Hematopoietic multipotent progenitor cell treated with erythropoietin and hydrocortisone succinate and interleukin-3 and kit ligand, for 15 days (in vitro differentiated cells): ENCODE measurements at places on chromosomes 1 and 21.
A peak's percentile ranks its signal among the peaks of the same experiment; 100 is the strongest.

GRCh38 chr1:171037626-171038025 is 53.1 kb upstream of the FMO3 start:
- no peak for DNase-seq

DNA sequence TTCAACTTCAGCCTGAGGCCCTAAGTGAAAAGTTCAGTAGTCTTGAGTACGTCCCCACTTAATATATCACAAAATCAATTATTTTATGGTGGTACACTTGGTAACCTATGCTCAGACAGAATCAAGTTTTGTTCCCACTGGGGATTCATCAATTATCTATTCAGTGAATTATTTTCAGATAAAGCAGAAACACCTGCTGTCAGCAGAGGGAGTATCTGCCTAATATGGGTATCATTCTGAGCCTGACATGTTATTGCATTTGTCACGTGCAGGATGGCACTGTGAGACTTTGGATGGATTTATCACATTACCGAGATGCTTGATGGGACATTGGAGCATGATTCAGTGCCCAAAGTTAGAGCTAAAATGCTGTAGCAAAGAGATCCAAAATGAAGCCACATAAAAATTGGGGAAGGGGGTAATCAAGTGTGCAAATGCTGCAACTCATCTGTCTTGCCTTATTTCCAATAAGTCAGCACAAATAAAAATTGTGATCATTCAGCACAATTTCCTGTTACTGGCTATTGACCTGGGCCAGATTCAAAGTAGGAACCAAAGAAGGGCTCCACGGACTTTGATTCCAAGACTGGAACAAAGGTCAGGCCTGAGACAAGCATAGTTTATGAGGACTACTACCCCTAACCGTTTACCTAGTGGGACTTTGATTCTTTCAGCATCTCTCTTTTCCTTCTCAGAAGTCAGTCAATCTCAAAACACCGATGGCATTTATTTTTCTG is 657.6 kb downstream of the LMO4 start:
- DNase-seq, result no peak

GRCh38 chr1:81841795-81842194 is 41.1 kb downstream of the ADGRL2 start:
- DNase-seq, result no peak

- DNase-seq, result no peak
Observed at GRCh38 chr1:229940684-229941083, 126.4 kb upstream of the GALNT2 start.

DNA sequence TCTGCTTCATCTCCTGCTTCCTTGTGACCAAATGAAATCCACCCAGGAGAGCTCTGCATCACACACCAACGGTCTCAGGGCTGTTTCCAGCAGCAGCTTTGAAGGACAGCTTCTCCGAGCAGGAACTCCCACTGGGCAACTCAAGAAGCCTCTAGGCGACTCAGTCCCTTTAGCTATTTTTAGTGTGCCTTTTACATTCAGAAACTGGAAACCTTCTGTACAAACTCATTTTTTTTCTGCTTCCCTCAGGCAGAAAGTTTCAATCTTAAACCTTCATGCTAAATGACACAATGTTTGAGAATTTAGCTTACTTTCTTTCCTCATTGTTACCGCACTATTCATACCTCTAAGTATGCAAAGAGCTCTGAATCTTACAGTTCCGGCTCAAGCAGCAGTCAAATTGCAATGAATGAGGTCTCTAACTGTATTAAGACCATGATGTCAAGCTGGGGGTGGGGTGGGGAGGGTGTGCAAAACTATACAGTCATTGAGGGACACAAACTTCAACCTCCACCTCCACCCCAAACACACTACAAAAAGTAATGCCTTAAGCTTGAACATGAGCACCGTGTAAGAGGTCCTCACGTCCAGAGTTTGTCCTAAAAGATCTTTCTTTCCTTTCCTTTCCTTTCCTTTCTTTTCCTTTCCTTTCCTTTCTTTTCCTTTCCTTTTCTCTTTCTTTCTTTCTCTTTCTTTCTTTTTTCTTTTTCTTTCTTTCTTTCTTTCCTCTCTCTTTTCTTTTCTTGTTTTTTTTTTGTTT is 16.4 kb upstream of the TARBP1 start:
- DNase-seq, result no peak

- no peak for DNase-seq
Observed at GRCh38 chr1:53909946-53910345, 16.0 kb downstream of the DIO1 start.

DNA sequence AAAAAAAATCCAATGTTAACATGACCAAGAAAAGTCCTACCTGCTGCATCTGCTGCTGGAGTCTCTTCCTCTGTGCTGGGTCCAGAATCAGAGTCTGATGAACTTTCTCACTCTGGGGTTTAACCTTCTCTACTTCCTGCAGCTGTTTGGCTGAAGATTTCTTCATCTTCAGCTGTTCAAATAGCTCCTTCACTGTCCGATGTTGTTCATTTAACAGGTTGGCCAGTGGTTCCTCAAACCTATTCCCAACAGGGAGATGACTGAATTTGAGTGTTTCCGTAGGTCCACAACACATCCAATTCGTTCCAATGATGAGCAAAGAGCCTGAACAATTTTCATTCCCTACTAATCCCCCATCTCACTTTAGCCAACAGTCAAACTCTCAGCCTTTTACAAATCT is 79.4 kb downstream of the GON4L start:
- DNase-seq, result no peak

GRCh38 chr1:225652729-225653462 is at the start of gene ENAH:
TSS of gene ENAH (minus strand) at chr1:225653123. CDS start at chr1:225652690, 433 bp downstream.
- no peak for DNase-seq

DNA sequence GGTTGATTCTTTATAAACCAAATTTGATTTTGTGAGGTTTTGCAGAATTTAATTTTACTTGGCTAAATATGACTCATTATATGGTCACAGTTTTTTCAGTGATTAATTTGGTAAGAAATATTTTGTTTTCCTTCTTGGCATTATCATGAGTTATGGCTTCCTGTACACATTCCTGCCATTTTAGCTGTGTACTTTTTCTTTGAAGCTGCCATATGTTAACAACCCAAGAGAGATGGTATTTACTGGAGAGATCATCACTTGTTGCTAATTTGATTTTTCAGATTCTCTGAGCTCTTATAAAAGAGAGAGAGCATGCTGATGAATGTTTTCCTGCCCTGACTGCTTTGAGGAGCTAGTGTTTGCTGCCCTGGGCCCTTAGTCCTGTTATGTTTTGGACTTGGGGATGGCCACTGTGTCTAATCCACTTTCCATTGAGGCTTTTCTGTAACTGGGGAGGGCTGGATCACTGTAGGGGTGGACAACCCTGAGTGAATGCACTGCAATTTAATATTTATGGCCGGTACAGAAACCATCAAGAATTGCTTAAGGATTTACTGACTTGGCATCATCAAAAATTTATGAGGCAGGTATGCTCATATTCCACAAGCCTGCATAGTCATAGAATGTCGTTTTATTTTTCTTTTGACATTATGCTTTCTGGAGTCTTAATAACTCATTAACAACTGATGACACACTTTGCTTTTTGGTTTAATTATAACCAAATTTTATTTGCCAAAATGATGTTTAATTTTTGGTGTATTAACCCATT is 200.9 kb downstream of the DISC1 start:
- DNase-seq, result no peak

DNA sequence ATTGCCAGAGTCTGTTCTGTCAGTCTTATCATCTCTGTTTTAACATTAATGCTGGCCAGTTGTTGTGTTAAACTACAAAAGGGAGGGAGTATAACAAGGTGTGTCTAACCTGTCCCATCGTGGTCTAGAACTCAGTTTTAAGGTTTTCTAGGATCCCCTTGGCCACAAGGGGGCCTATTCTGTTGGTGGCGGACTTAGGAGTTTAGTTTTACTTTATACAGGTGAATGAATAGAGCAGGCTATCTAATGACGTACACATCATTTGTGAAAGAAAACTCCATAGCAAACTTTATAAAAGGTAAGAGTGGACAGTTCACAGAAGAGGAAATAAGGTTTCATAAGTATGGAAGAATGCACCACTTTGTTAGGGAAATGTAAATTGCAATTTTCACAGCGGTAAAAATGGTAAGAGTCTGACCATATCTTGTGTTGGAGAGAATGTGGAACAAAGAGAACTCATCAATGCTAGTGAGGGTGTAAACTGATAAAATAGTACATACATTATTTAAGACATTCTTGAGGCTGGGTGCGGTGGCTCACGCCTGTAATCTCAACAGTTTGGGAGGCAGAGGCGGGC is 2.5 kb upstream of the ATF6 start:
- DNase-seq, result peak; percentile 68

GRCh38 chr1:160789702-160790611 is 6.0 kb upstream of the LY9 start:
- no peak for DNase-seq

- no peak for DNase-seq
Observed at GRCh38 chr1:52164604-52165003, 22.7 kb downstream of the ZFYVE9 start.

GRCh38 chr1:193394336-193394735 is 207.9 kb upstream of the B3GALT2 start:
- DNase-seq, result no peak

DNA sequence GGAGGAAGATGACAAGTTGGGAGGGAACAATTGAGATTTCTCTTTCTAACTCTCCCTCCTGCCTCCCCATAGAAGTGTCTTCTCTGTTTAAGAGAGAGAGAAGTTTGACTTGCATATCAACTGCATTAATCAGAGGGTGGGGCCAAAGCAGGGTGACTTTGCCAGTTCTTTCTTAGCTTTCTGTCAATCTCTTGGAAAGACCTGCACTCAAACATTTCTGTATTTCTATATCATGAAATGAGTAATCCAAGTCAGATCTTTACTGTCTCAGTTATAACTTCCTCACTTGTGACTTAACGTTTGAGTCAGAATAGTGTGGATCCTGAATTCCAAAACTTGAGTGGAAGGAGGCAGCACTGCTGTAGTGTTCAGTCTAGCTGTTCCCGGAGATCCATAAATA is 180.8 kb upstream of the KCNK2 start:
- no peak for DNase-seq

DNA sequence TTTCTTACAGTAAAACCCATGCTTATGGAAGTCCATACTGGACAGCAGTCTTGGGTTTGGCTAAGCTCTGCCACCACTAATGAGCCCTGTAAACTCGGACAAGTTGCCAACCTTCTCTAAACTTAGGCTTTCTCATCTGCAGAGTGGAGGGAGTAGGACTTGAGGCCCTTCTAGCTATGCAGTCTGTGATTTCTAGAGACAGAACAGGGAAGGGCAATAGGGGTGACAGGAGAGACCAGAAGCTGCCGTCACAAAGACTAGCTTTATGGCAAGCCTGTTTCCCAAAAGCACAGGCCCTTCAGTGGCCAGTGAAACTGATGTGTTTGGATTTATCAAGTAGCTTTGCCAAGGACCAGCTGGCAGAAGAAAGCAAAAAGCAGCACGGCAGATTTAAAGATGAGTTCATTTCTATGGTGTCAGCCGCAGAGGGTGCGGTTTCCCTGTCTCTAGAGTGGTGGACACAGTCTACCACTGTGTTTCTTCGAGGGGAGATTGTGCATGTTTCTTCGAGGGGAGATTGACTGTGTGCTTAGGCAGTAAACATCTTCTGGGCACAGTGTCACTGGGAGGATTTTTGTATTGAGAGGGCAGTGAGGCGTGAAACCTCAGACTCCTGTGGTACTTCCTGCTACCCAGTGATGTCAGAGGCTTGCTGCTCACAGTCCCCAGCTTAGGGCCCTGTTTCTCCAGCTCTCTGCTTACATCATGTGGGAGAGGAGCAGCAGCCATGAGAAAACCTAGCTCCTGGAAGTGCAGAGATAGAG is 119.0 kb downstream of the ROR1 start:
- no peak for DNase-seq

DNA sequence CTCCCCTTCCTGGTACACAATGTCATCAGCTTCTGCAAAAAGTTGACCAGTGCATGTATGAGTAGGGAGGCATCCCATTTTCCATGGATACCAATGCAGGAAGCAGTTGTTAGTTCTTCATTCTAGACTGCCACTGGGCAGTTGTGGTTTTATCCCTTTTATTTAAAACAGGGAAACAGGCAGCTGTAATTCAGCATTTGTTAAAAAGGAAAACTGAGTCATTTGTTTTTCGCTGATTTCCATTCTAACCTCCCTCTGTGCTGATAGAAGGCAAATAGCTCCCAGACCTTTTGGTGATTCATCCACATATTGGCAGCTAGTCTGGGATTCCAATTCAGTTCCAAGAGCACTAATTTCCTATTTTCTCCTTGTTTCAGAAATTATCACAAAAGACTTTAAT is 21.1 kb upstream of the ABCA4 start:
- DNase-seq, result no peak

GRCh38 chr1:112002514-112002913 is 13.0 kb upstream of the KCND3 start:
- no peak for DNase-seq

GRCh38 chr1:46394872-46395465 is 852 bp downstream of the FAAH start:
- DNase-seq, result no peak

DNA sequence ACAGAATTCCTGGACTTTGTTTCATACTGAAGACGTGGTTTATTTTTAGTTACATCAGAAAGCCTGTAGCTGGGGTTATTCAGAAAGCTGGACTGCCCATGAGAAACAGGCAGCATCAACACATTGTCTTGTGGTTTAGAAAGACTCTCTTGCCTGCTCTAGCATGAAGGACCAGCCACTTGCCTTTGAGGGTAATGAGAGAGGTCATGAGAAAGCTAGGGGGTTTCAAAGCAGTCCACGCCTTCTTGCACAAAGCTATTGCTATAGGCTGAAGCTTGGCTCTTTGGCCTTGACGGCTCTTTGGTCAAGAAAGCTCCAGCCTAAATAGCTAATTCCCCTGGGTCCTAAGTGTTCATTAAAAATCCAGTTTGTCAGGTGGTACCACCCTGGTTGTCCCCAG is 208.1 kb downstream of the PRDM2 start:
- DNase-seq, result no peak

DNA sequence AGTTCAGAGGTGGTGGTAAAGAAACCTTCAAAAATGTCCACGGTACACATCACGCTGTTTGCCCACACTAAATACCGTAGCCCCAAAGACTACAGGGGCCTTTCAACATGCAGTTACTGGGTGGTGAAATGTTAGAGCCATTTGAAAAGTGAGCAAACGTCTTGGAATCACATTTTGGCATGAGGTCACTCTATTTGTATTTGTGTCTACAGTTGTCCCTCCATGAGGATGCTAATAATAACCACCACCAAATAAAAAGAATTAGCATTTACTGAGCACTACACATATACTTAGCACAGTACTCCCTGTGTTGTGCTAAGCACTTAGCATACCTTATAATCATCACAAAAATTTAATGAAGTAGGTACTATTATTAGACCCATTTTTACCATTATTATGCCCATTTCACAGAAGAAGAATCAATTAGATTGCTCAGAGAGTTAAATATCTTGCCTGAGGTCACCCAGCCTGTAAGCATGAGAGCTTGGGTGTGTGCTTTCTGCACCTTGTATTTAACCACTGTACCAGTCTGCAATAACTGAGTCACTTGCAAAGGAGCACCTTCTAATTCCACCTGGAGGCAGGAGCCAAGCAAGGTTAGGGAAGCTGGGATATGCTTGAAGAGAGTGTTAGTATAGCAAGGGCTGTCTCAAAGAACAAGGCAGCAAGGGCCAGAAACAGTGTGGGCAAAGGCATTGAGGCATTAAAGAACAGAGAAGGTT is 57.4 kb downstream of the DNTTIP2 start:
- DNase-seq, result no peak
